Cerebellar nuclear complex (tissue), 1 donor: ENCODE measurements at places on chromosomes 2 and 18.

- no peak for DNase-seq
These were observed 108.4 kb downstream of the MRO start for GRCh38 chr18:50711386-50711785.

GRCh38 chr2:175855794-175856453 lies 146.1 kb downstream of the LNPK start:
- no peak for DNase-seq

- DNase-seq = no peak
These were observed 43.6 kb upstream of the FZD7 start for GRCh38 chr2:201990069-201990468.

DNA sequence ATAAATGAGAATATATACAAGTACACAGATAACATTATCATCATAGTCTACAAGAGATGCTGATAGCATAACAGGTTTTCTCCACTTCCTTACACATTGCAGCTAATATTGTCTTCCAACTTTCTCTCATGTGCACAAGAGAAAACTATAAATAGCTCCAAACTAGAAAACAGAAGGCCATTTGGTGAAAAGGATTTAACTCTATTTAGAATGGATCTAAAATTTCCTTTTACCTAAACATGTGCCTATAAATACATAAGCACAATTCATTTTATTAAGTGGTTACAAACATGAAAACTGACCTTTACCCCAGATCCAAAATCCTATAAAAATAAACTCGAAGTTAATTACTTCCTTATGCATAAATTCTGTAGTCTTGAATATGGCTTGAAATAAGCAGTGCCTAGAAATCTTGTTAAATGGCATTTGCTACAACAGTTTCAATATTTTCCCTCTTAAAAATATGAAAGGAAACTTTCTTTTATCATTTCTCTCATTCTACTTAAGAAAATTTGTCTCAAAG lies 41.6 kb downstream of the SLC25A12 start:
- DNase-seq = no peak

DNA sequence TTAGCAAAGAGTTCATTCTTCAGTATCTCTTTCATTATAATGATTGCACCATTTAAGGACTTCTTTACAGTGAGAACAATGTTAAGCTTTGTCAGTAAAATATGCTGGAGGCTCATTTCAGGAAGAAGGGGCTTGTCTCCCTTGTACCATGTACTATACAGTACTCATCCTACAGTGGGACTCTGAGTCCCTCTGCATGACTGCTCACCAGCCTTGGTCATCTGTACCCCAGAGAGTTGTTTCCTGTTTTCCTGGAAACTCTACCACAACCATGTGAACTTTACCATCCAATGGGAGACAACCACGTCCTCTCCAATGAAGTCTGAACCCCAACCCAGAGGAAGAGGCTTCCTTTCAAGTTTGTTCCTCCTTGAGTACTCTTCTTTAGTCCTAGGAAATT lies 1171.1 kb upstream of the CRIM1 start:
- no peak for DNase-seq

DNA sequence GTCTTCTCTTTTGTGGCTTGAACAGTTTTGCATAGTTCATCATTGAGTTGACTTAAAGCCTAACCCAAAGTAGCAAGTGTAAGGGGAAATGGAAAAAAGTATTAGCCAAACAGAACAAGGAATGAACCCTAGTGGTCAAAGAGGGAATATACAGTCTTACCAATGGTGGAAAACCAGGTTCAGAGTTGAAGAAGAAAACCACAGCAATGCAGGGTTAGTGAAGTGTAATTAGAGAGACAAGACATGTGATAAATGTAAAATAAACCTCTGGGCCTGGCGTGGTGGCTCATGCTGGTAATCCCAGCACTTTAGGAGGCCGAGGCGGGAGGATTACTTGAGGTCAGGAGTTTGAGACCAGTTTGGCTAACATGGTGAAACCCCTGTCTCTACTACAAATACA lies 2.4 kb downstream of the TTN start:
- no peak for DNase-seq

GRCh38 chr2:238339395-238339780 lies 19.1 kb downstream of the TRAF3IP1 start:
- DNase-seq = no peak

- DNase-seq = no peak
These were observed 2.5 kb upstream of the ADNP2 start for GRCh38 chr18:80106482-80107051.

DNA sequence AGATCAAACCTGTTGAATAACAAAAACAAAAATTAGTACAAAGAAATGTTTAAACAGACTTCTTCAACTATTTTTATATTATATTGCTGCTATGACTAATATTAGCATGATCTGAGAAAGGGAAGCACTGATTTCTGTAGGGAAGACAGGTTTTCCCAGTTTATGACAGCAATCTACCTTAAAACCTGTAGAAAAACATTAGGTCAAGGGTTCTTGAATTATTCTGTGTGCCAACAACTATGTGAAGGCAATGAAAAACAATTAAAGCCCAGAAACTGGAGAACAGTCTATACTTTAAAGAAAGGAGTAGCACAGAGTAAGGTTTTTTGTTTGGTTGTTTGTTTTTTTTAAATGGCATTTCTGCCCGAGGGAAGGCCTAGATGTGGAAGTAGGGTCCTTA lies 23.3 kb downstream of the PUM2 start:
- DNase-seq = no peak

DNA sequence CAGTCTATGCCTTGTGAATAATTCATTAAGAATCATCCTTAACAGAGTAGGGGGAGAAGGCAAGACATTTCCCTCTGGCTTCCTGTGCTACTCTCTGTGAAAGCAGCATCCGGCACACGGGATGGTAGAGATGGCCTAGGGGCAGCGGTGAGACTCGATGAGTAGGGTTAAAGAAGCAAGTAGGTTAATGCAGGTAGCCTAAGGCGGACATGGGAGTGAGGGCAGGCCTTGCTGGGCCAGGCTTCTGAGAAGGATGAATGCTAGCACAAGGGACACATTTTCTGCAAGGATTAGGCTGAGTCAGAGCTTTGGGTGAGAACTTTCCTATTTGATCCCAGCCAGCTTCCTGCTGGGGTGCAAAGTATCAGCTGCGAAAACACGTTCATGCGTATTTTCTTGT lies 80.8 kb downstream of the NXPH2 start:
- DNase-seq = no peak

- DNase-seq = no peak
These were observed 22.0 kb downstream of the AP1S3 start for GRCh38 chr2:223815186-223815883.
